ENCODE measurements at places on chromosomes 5 and 9.
A peak's percentile ranks its signal among the peaks of the same experiment; 100 is the strongest.

- no peak for DNase-seq
Observed at GRCh38 chr5:135155616-135156214, 121.7 kb upstream of the PITX1 start.

DNA sequence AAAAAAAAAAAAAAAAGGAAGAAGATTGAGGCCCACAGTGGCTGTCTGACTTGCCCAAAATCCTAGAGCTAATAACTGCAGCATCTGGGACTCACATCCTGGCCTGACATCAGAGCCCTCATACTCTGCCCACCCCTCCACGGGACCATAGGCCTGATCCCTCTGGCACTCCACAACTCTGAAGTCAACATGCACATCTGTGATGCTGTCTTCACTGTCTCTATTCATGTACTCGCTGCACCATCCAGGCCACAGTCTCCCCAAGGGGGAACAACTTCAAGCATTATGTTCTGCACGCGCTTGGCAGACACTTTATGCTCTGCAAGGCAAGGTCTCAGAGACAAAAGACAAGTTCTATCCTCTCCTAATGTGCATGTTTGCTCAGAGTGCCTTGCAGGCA is 158.2 kb downstream of the SPOCK1 start:
- no peak for DNase-seq

- no peak for DNase-seq
Observed at GRCh38 chr5:87411586-87411972, 1.2 kb downstream of the CCNH start.

- peak; percentile 36 for DNase-seq
Observed at GRCh38 chr5:170523142-170523551, 19.3 kb downstream of the KCNIP1 start.

DNA sequence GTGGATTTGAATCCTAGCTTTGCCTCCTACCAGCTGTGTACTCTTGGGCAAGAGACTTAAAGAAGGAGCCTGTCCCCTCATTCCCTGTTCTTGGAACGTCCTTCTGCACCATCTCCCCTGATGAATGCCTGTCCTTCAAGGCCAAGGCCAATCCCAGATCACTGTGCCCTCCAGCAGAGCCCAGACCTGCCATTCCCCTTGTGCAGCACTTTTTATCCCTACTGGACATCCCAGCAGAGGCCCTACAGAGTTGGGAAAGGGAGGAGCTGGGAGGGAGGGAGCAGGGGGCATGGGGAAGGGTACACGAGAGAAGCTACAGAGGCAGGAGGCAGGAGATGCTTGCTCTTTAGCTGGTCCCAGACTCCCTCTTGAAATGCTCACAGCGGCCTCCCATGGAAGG is 223.9 kb downstream of the PBX3 start:
- no peak for DNase-seq

- peak; percentile 51 for DNase-seq
Observed at GRCh38 chr5:172714491-172715420, 56.2 kb downstream of the DUSP1 start.

Measured in NCI-H2081 (cell line).